Mucosa of descending colon (tissue), 3 donors: ENCODE measurements at places on chromosomes 2 and 18.

DNA sequence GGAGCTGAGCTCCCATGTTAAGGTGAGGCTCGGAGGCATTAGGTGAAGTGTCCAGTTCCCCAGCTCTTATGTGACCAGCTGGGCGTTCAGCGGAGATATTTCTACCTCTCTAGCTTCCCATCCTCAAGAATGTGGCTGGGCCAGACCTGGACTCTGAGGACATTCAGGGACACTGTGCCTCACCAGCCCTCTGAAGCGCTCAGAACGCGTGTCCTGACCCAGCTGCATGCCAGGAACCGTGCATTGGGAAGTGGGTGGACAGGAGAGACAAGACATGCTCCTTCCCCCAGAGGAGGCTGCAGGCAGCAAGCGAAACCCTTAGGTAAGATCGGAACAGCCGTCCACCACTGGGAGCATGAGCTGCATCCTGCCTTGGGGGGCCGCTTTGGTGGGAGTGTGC is 38.0 kb upstream of the GPAT2 start:
- DNase-seq: no peak

DNA sequence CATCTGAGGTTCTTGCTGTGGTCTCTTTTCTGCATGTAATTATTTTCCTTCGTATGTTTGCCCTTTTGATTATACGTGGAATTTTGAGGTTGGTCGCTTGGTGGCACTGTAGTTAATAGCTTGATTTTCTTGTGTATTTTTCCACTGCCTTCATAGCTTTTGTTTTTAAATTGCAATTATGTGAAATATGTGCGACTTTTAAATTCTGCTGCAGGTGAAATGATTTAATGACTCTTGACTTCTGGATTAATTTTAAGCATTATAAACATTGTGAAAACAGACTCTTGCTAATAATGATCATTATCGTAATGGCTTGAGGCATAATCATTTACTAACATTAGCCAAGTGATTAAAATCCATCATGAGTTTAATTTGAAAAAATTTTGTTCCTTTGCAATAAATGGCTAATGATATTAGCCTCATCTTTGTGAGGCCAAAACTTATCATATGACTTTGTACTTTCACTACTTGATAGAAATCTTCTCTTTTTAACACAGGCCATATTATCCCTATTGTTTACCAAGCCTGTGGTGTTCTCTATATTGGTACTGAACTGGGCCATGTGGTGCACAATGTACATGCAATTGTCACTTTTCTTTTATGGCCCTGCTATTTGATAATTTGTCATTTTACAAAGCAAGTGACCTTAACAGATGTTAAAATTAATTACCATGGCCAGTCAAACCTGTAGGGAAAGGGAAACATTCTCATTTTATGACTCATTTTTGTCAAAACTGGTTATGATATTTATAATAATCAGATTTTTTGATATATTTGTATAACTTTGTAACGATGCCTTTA is 62.8 kb upstream of the NEUROD1 start:
- DNase-seq: no peak

DNA sequence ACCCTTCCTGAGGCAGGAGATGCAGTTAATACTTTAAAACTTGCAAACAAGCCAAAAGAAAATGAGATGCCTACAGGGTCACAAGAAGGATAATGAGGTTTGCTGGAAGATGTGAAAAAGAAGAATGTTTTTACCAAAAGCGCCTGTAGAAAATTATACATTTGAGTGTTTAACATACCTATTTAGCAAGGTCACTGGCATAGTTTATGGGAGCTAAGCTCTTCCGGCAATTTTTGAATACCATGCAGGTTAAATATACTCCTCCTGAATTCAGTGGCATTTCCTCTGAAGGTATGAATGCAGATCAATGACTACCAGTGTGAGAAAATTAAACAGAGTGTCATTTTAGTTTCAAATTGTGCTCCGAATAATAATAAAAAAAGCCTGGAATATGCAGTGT is 21.2 kb upstream of the MAP3K20 start:
- no peak for DNase-seq

DNA sequence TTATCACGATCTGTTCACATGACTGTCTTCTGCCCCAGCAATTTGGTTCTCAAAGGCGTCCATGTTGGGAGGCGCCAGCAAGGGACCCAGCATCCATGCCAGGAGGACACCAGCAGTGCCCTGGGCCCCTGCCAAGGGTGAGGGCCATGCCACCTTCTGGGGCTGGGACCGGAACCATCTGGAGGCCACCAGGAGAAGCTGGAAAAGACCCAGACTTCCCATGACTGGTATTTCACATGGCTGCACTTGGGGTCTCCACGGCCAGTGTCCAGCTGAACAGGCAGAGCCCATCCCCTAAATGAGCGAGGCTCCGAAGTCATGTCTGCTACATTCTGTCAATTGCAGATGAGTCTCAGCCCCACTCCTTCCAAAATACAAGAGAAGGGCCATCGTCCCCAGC is 306.8 kb upstream of the HS6ST1 start:
- DNase-seq: no peak

DNA sequence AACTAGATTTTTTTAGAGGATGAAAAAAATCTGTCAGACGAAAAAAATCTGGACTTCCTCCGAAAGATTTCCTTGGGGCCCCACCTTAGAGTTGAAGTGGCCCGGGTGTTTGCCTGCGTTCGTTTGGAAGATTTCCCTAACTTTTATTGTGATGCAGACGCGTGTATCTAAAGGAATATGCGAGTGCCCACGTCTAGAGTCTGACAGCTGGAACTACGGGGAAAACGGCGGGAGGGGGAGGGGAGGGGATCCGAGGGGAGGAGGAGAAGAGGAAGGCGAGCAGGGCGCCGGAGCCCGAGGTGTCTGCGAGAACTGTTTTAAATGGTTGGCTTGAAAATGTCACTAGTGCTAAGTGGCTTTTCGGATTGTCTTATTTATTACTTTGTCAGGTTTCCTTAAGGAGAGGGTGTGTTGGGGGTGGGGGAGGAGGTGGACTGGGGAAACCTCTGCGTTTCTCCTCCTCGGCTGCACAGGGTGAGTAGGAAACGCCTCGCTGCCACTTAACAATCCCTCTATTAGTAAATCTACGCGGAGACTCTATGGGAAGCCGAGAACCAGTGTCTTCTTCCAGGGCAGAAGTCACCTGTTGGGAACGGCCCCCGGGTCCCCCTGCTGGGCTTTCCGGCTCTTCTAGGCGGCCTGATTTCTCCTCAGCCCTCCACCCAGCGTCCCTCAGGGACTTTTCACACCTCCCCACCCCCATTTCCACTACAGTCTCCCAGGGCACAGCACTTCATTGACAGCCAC is 2.4 kb upstream of the SP9 start:
- no peak for DNase-seq

- no peak for DNase-seq
These were observed 69.6 kb upstream of the RAB6C start for GRCh38 chr2:129909651-129910418.

GRCh38 chr2:69449906-69450305 is 12.7 kb upstream of the NFU1 start:
- DNase-seq: no peak
